Left renal cortex interstitium (tissue), 4 donors: ENCODE measurements at places on chromosomes 1 and 21. TPM values are rescaled to one million over a fixed set of nuclear protein-coding genes. Genes with fewer than 3 reads are reported as not detected.

DNA sequence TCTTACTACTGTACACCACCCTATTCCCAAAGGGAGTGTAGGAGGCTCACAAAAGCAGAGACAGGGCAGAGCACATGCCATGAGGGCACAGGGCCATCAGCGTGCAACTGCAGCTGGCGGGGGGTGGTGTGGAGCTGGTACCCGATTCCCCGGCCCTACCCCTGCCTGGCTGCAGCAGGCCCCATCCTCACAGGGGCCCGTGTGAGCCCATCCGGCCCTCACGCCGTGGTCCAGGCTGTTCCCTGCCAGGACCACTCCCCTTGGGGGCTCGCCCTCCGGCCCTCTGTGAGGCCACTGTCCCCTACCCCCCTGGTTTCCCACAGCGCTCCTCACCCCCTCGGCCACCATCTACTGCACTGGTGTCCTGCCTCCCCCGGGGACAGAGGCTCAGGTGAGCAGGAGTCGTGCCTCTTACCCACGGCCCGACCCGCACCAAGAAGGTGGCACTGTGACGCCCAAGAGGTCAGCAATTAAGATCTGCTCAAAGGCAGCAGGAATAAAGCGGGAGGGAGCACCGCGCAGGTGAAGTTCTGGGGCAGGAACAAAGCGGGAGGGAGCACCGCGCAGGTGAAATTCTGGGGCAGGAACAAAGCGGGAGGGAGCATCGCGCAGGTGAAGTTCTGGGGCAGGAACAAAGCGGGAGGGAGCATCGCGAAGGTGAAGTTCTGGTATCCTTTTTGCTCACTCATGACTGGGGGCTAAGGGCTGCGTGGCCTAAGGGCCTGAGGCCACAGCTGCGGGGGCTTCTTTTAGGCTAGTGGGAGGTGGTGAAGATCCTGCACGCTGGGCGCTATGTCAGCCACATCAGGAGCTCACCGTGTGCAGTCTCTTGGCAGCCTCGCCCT, 3.9 kb downstream of the POFUT2 start:
- DNase-seq: no peak

The SMPDL3B gene
- polyA plus RNA-seq: 15.0 TPM

The RWDD3 gene
- polyA plus RNA-seq: 53.1 TPM

- no peak for DNase-seq
These were observed 77.0 kb upstream of the C1orf105 start for GRCh38 chr1:172343240-172344160.

The PTPRU gene
- 16.0 TPM for polyA plus RNA-seq

The KRTAP19-3 gene
- not detected for polyA plus RNA-seq

GRCh38 chr1:94475232-94475631, 57.0 kb downstream of the ABCD3 start:
- DNase-seq: no peak

The SHE gene
- polyA plus RNA-seq: 12.6 TPM

- DNase-seq: no peak
These were observed 8.9 kb upstream of the LEMD1 start for GRCh38 chr1:205430696-205431305.

- no peak for DNase-seq
These were observed 23.0 kb upstream of the EPHA8 start for GRCh38 chr1:22540337-22540736.
